ENCODE measurements at places on chromosomes 1 and 21.

GRCh38 chr1:193275773-193276172 lies 89.4 kb upstream of the B3GALT2 start:
- no peak for DNase-seq

DNA sequence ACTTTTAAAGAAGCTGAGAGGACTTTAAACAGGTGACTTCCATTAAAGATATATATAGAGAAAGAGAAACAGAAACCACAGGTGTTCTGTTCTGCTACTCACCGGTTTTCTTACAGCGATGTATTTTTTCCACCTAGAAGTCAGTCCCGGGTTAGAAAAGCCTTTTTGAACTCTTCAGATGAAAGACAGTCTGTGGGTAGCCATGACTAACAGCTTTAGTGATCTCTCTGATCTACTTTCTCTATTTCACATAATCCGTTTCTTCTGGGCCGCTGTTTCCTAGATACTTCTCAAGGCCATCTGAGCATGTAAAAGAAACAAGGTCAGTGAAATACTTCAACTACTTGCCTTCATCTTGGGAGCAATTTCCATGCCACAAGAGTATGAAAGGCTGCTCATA lies 25.1 kb downstream of the WDR64 start:
- no peak for DNase-seq

DNA sequence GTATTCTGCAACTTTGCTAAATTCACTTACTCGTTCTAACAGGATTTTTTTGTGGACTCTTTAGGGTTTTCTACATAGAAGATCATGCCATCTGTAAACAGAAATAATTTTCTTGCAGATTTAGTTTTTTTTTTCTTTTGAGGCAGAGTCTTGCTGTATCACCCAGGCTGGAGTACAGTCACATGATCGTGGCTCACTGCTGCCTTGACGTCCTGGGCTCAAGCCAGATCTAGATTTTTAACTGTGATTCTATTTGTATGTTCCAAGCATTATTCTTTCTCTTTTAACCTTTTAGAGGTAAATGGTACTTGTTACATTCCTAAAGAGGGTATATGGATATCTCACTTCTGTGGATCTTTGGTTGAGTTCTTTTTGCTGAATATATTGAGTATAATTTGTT lies 18.6 kb downstream of the FABP3 start:
- no peak for DNase-seq

DNA sequence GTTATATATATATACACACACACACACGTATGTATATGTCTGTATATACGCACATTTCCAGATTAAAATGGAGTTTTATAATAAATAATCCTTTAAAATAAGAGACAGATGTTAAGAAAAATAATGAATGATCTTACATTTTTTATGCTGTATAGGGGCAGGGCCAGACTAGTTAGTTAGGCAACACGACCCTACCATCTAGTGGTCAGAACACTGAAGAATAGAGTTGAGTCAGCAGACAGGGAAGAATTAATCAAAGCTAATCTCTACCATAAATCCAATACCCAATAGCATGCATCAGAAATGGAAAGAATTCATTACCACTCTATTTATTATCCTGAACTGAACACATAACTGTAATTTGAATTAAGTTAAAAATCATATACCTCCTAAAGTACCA lies 156.7 kb downstream of the BRINP3 start:
- DNase-seq: no peak

DNA sequence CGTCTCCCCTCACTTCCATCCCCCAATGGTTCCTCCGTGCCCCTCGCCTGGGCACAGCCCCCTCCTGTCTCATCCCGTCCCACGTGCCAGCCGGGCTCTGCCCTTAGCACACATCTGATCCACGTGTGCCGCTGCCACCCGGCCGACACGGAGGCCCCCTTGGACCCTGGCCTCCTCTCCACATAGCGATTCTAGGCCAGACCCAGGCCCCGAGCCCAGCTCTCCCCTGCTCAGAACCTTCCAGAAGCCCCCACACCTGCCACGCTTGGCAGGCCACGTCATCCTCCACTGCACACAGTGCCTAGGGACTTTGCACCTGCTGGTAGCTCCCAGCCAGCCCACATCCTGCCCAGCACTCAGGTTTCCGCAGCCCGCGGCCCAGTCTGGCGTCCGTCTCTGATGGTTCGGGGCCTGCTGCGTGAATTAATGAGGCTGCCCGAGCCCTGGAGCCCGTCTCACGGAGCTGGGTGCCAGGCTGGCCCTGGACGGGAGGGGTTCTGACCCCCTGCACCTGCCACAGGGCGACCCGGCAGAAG lies 20.1 kb downstream of the PLCH2 start:
- DNase-seq: peak; percentile 28

- DNase-seq: no peak
Observed at GRCh38 chr21:21897275-21897883, 899.2 kb downstream of the NCAM2 start.

DNA sequence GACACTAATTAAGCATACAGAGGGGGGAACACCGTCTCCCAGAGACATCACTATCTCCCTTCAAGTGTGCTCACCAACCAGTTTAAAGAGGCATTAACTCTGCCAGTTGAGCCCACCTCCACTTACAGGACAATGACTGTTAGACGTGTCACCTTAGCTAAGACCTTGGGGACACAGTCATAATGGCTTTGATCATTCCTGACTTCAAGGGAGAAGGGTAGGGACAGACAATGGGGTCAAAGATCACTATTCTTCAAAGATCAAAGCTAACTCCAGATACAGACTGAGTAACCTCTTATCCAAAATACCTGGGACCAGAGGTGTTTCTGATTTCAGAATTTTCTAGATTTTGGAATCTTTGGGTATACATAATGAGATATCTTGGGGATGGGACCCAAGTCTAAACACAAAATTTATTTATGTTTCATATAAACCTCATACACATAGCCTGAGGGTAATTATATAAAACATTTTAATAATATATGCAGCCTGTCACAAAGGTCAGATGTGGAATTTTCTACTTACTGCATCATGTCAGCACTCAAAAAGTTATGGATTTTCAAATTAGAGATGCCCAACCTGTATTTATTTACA lies 246.1 kb downstream of the SLC45A1 start:
- peak; percentile 98 for DNase-seq

GRCh38 chr21:36542312-36543101 lies 62.6 kb upstream of the CLDN14 start:
- no peak for DNase-seq

DNA sequence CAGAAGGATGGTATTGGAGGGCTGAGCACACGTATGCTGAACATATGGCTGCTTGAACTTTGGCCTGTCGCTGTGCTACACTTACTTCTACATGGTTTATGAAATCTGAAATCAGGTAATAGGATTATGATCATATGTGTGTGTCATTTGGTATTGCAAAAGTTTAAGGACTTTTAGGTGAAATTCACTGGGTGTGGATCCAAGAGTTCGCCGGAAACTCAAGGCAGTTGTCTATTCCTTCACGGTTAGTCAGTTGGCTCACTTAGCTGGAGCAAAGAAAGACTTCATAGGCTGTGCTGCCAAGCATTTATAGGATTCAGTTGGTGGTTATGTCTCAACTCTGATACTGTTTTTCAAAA lies 927 bp downstream of the UAP1 start:
- DNase-seq: peak; percentile 29

- no peak for DNase-seq
Observed at GRCh38 chr1:29689372-29690030, 453.2 kb downstream of the PTPRU start.

GRCh38 chr1:71135571-71135970 lies 54.7 kb upstream of the ZRANB2 start:
- DNase-seq: no peak

DNA sequence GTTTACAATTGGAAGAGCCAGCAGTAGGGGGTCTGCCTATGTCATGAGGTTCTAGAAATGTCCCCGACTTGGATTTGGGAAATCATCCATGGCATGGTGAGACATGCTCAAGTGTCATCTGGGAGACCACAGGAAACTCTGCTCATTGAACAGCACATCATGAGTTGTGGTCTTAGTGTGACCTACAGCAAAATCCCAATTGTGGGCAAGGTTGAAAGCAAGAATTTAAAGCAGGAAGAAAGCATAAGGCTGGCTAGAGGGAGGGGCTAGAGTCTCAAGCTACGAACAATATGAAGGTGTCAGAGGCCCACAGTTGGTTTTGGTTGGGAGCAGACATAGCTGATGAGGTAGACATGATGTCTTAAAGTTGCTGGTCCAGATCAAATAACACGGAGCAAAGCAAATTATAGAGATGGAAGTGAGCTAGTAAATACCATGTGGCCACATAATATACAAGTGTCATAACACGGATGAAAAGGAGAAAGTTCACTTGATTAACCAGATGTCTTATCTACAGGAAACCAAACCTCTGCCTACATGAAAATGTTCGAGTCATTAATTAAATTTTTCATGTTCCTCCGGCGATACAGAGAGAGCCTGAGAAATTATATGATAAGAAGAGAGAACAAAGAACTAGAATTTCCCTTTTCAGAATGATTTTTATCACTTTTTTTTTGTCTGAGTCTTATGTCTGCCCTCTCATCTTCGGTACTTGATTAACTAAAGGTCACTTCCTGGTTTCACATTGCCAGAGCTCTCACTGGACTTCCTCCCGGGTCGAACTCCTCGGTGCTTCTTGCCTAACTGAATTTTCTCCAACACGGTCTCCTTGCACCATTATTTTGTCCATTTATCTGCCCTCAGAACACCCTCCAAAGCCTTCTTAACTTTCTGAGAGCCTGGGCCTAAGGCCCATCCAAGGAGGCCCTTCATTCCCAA lies 67.5 kb upstream of the DUSP10 start:
- DNase-seq: no peak

DNA sequence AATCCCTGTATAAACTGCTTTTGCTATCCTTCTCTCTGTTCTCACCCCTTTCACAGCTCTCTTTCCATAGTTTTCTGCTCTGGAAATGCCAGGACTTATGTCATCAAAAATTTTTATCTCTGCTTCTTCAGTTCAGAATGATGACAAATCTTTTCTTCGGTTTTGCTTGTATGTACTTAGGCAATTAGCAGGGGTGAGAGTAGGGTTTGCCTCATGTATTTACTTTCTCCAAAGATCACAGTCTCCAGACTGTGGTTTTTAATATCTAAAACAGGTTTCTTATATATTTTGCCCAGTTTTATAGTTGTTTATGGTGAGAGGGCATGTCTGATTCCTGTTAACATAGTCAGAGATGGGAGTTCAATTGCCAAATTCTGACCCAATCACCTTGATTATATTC lies 235.4 kb upstream of the LYPLAL1 start:
- no peak for DNase-seq

DNA sequence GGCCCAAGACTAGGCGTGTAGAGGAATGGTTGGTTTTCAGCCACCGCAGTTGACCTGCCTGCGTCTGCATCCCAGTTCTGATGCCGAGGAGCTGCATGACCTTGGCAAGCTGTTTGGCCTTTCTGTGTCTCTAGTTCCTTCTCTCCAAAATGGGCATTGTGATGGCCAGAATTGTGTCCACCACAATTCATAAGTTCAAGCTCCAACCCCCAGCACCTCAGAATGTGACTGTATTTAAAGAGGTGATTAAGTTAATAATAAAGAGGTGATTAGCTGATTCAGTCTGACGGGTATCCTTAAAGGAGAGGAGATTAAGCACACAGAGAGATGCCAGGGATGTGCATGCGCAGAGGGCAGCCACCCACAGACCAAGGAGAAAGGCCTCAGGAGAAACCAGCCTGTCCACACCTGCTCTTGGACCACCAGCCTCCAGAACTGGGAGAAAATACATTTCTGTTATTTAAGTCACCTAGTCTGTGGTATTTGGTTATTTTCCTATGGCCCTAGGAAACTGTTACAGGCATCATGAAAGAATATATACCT lies 28.5 kb downstream of the MAB21L3 start:
- DNase-seq: no peak

- no peak for DNase-seq
Observed at GRCh38 chr1:91745640-91746373, 140.1 kb downstream of the TGFBR3 start.

GRCh38 chr1:196567238-196567637 lies 41.0 kb downstream of the KCNT2 start:
- DNase-seq: no peak

- no peak for DNase-seq
Observed at GRCh38 chr21:39845571-39846130, 21.6 kb upstream of the PCP4 start.
